ENCODE measurements at places on chromosomes 2 and 18.

- no peak for DNase-seq
Measured at GRCh38 chr2:648476-649424, 28.5 kb downstream of the TMEM18 start.

DNA sequence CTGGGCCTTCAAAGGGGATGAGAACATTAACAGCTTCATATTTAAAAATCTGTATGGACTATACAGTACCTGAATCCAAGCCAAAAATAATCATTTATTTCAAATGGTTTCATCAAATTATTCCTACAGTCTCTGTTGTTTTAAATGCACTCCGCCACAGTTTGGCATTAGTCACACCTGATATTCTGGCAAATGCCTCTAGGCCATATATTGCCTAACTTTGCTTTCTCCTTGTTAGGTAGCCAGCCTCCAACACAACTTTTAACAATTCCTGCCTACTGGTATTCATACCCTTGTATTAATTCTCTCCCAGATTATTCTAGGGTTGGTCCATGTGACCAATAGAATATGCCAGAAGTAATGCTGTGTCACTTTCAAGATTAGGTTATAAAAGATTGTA lies 146.6 kb upstream of the FANCL start:
- no peak for DNase-seq

DNA sequence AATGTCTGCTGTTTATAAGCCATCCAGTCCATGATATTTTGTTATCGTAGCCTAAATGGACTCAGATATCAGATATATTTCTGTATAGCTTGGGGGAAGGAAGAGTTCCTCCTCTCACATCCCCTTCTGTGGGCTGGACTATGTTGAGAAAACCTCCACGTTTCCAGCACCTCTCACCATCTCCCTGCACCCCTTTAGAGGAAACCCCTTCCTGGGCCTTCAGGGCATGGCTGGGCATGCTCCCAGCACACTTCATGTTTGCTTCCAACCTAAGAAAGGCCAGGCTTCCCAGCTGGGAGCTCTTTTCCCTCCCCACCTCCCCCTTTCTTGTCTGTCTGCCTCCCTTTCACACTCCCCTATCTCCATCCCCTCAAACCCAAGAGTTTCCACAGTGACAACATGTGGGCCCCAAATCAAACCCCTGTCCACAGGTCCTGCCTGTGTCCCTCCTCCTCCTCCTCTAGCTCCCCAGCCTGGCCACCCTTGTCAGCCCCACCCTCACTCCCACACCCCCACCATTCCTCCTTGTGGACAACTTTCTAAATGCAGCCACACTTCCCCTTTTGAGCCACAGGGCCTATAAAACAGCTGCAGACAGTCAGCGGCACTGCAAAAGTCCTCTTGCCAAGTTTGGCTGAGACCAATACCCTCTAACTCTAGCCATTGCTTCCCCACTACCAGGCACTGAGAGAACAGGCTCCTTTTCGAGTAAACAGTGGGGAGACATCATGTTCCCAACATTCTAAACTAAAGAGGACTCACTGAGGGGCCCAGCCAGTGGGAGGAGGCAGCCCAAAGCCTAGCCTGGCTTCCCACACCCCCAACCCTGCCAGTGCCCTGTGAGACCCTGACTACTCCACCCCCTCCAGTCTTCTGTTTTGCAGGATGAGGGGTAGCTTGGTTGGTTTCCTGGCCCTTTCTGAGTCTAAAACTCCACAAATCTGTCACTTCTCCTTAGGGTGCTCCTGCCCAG lies 120.5 kb downstream of the ZFP36L2 start:
- DNase-seq, result peak; percentile 64

- DNase-seq, result peak; percentile 49
Measured at GRCh38 chr18:79396431-79397246, 909 bp downstream of the NFATC1 start.

DNA sequence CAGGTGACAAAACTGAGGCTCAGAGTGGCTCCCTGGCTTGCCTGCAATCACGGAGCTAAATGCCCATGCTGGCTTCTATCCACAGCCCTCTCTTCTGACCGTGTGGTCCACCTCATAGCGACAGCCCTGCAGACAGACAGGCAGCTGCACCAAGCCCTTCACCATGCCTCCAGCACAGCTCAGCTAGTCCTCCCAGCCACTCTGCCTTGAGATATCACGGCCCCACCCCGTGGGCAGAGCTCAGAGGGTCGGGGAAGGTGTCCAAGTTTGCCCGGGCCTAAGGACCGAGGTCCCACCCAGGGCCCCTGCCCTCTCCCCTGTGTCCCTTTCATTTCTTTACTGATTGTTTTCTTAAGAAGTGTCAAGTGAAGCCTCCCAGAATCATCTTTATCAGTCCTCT lies 128.2 kb upstream of the GLI2 start:
- DNase-seq, result no peak

GRCh38 chr2:38093527-38094165 lies 17.7 kb upstream of the CYP1B1 start:
- DNase-seq, result no peak

GRCh38 chr2:41313082-41313481 lies 734.7 kb upstream of the PKDCC start:
- no peak for DNase-seq

GRCh38 chr2:239569401-239570090 lies 168.7 kb upstream of the HDAC4 start:
- DNase-seq, result no peak

DNA sequence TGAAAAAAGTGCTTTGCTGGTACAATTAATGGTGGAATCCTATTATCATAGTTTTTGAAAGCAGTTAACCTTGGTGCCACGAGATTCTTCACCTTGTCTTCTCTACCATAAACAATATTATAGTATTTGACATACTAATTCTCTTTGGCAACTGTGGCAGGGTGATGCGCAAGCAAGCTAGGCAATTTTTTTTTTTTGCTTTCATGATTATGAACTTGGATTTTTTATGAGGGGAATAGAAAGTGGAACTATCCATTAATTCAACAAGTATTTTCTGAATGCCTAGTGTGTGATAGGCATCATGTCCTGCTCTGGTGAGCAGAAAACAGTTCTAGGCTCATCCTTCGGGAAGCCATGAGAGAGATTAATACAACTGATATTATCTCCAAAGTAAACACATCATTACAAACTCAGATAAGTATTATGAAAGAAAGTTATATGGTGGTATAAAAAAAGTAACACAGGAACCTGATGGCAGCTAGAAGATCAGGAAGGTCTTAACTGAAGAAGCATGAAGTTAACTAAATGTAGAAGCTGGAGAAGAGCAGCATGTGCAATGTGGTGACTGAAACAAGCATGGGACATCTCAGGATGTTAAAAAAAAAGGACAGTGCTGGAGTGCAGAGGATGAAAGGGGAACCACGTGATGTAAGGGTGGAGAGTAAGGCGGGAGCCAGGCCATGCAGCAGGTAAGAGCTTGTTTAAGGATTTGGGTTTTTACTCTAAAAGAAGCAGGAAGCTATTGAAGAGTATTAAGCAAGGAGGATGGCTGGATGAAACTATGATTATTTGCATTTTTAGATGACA lies 113.7 kb downstream of the ZEB2 start:
- DNase-seq, result no peak

DNA sequence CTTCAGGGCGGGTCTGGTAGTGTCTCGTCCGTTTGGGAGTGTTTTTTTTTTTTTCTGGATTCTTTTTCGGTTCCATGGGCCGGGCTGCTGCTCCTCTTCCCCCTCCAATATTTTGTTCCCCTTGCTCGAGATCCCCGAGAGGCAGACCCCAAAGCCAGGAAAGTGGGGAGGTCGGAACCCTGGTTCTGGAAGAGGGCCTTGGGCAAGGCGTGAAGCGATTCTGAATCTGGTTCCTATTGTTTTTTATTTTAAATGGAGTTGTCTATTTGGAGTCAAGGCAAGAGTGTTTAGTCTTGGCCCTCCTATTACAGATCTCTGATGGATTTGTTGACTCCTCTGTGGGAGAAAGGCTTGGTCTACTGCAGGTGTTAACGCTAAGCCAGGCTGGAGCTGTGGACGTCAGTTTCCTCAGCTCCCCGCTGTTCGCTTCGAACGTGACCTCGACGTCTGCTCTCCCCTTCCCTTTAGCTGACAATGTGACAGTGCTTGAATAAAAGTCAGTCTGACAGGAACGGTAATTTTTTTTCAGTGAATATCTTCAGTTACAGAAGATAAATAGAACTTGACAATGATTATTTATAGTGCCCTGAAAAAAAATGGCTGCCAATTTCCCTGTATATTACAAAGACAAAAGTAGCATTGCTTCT lies 683 bp upstream of the DNAJC27 start:
- DNase-seq, result no peak

DNA sequence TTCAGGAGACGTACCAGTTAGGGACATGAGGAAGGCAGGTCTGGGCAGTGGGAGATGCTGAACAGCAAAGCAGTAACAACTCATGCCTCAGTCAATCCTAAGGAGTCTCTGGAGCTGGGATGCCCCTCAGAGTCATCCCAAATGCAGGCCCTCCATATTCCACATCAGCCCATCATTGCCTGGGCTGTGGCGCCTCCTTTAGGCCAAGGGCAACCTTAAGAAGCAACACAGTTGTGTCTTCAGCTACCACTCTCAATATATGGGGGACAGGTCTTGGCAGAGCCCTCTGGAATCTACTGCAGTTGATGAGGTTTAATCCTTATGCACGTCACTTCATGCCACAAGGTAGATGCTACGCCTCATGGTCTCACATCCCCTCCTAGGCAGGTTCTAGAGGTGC lies 682.0 kb upstream of the RAB6C start:
- DNase-seq, result no peak

- DNase-seq, result no peak
Measured at GRCh38 chr2:179511105-179511789, 246.6 kb upstream of the SESTD1 start.

GRCh38 chr2:200693836-200694470 lies 108.1 kb downstream of the AOX1 start:
- no peak for DNase-seq

DNA sequence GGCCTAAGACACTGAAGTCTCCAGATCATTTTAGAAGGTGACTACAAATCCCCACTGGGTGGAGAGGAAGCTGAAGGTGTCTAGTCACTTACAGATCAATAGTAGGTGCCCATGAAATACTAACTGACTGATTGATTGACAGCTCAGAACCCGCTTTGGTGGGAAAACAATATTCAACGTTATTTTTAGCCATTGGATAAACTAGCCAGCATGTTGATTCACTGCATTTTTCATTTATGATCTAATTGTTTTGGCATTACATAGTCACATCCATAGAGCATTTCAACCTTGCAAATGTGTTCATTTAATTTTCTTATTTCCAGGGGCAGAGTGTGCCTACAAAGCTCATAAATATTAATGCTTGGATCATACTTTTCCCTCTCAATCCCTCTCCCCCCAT lies 162.3 kb downstream of the MREG start:
- DNase-seq, result peak; percentile 63

GRCh38 chr2:232310121-232310520 lies 68.4 kb upstream of the ALPP start:
- no peak for DNase-seq

DNA sequence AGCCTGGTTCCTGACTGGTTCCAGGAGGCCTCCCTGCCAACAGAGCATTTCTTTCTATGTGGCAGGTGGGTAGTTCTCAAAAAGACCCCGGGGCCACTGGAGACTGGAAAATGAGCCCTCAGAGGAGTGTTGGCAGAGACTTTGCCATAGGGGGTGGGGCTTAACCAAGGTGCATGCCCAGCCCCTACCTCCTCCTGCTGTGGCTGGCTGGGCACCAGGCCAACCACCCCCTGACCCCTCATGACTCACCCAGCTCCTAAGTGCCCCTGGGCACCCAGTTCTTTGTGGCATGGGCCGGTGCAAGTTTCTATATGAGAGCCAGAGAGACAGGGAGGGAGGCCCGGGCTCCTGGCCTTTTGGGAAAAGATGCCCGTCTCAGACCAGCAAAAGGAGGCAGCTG lies 98.2 kb upstream of the SMAD2 start:
- DNase-seq, result no peak

DNA sequence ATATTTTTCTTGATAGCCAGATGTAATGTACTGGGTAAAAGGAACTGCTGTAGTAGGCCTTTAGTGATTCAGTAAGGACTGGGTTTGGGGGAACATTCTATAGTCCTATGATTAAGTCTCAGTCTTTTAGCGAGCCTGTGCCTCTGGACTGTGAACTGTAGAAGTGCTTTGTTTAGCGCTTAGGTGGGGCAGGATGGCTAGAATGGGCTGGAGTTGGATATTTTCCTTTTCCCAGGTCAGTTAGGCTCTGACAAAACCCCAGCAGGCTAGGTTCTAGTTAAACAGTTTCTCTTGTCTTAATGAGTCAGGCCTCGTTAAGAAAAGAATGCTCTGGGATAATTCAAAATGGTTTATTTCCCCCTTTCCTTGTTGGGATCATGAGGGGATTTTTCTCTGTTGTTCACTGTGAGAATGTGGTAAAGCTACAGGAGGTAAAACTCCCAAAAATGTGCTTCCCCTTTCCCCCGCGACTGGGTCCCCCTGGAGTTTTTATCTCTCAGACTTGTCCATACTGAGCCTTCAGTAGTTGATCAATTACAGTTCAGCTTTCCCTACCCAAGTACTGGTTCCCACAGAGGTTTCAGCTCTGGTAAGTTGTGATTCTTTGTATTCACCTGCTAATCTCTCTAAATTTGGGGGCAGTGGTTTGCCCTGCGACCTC lies 31.5 kb downstream of the EHBP1 start:
- DNase-seq, result no peak

DNA sequence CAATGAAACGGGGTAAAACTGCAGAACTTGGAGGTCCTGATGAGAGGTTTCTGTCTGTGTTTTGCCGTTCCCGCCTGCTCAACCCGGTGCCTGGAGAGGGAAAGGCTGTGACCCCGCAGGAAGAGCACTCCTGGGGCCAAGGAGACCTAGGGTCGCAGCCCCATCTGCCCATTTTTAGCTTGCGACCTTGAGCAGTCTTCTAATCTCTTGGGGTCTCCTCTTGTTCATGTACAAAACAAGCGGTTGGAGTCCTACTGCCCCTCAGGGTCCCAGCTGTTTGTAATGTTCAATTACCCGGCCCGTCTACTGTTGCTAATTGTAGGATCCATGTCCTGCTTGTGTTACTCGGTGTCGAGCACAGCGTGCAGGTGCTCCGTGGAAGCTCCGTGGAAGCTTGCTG lies 104.5 kb downstream of the PTGR3 start:
- DNase-seq, result no peak

DNA sequence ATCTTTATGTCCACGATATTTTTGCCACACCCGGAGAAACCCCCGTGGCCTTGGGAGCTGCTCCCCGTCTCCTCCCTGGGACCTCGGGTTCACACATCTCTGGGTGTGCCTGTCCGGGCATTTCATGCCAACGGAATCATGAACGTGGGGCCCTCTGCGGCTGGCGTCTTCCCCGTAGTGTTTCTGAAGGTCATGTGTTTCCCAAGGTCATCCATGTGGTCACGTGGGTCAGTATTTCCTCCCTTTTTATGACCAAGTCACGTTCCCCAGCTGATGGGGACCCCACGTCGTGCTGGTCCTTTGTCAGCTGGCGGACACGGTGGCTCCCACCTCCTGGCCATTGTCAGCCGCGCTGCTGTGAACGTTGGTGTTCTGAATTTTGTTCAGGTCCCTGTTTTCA lies 135.7 kb downstream of the NFATC1 start:
- DNase-seq, result no peak

GRCh38 chr2:201572846-201573508 lies 70.3 kb downstream of the TMEM237 start:
- DNase-seq, result no peak

DNA sequence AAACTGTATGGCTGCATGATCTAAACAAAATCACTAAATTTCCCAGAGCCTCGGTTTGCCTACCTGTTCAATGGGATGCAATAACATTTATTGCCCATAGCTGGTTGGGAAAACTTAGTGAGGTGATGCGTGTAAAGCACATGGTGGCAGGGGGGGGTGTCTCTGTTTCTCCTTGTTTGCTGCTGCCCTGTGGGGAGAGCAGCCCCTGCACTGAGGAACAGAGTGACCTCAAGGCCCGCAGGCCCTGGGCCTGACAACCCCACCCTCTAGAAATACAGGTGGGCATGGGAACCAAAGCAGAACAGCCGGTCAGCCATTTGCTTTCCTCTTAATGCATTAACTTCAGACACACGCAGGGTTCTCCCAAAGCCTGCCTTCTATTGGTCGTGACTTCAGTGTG lies 55.1 kb upstream of the SLC66A3 start:
- DNase-seq, result no peak
